ENCODE measurements at places on chromosomes 11 and 22.

- no peak for DNase-seq
- no peaks in the 10 kb centered on the region for H3K27me3 ChIP-seq
- H3K36me3 ChIP-seq: peaks cover 9% of the 10 kb centered on the region
- no peak overlapping the region for H3K27ac ChIP-seq
- no peak overlapping the region for H3K4me3 ChIP-seq
Observed at GRCh38 chr11:75474878-75475766, 42.1 kb upstream of the KLHL35 start.

GRCh38 chr22:40955571-40955970 lies 4.4 kb downstream of the RBX1 start:
- H3K4me1 ChIP-seq: peaks cover 27% of the 10 kb centered on the region
- no peak overlapping the region for H3K4me3 ChIP-seq
- no peaks in the 10 kb centered on the region for H3K27me3 ChIP-seq
- no peak overlapping the region for H3K27ac ChIP-seq
- DNase-seq: no peak

DNA sequence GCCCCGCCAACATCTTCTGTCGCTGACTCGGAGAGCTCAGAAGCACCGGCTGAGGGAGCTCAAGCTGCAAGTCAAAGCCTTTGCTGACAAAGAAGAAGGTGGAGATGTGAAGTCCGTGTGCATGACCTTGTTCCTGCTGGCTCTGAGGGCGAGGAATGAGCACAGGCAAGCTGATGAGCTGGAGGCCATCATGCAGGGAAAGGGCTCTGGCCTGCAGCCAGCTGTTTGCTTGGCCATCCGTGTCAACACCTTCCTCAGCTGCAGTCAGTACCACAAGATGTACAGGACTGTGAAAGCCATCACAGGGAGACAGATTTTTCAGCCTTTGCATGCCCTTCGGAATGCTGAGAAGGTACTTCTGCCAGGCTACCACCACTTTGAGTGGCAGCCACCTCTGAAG lies 6.7 kb downstream of the RAG1 start:
- no peak overlapping the region for H3K27ac ChIP-seq
- peaks cover 42% of the 10 kb centered on the region for H3K27me3 ChIP-seq
- no peaks in the 10 kb centered on the region for H3K36me3 ChIP-seq
- no peaks in the 10 kb centered on the region for H3K4me1 ChIP-seq
- no peak for DNase-seq

GRCh38 chr11:24819006-24819405 lies 322.2 kb downstream of the LUZP2 start:
- H3K4me1 ChIP-seq: no peaks in the 10 kb centered on the region
- no peaks in the 10 kb centered on the region for H3K36me3 ChIP-seq
- H3K27me3 ChIP-seq: no peaks in the 10 kb centered on the region
- H3K27ac ChIP-seq: no peak overlapping the region
- no peak overlapping the region for H3K4me3 ChIP-seq
- no peak for DNase-seq

- H3K27ac ChIP-seq: no peak overlapping the region
- peaks cover 2% of the 10 kb centered on the region for H3K36me3 ChIP-seq
- no peak for DNase-seq
- peaks cover 2% of the 10 kb centered on the region for H3K27me3 ChIP-seq
- no peak overlapping the region for H3K4me3 ChIP-seq
- H3K4me1 ChIP-seq: peaks cover 8% of the 10 kb centered on the region
Observed at GRCh38 chr11:67795746-67796145, 121.3 kb upstream of the ALDH3B2 start.

- H3K27ac ChIP-seq: no peak overlapping the region
- H3K4me3 ChIP-seq: no peak overlapping the region
- no peaks in the 10 kb centered on the region for H3K36me3 ChIP-seq
- peaks cover 66% of the 10 kb centered on the region for H3K4me1 ChIP-seq
Observed at GRCh38 chr11:75516140-75516539, 9.6 kb downstream of the GDPD5 start.

GRCh38 chr11:105219269-105219668 lies 79.7 kb upstream of the CARD18 start:
- no peak for DNase-seq
- no peak overlapping the region for H3K4me3 ChIP-seq
- H3K27me3 ChIP-seq: no peaks in the 10 kb centered on the region
- no peaks in the 10 kb centered on the region for H3K36me3 ChIP-seq
- no peaks in the 10 kb centered on the region for H3K4me1 ChIP-seq
- H3K27ac ChIP-seq: no peak overlapping the region

DNA sequence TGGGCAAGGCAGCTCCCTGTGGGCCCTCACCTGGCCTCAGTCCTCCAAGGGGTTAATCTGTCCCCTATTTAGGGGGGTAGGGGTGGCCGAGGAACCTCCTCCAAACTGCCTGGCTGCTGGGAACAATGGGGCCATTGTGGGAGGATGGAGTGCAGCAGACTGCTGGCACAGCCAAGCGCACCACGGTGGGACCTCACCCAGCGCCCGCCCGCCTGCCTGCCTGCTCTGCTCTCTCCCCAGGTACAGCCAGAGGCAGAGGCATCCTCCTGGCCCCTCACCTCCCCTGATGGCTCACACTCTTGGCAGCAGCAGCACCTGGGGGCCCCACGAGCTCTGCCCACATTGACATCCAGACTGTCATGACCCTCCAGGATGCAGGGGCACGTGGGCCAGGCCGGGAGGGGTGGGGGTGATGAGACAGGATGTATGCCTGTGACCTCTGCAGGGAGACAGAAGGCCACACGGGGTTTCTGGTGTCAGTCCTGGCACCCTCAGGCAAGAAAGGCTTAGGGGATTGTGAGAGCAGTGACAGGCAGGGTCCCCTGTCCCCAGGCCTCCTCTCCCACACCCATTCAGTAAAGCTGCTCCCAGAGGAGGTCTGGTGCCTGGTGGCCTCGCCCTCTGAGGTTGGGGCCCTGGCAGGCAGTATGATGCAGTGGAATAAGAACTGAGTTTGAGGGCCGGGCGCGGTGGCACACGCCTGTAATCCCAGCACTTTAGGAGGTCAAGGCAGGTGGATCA lies 11.4 kb downstream of the BCL9L start:
- peak overlapping the region; percentile 90 for H3K27ac ChIP-seq
- H3K27me3 ChIP-seq: no peaks in the 10 kb centered on the region
- peak overlapping the region; percentile 52 for H3K4me3 ChIP-seq
- H3K4me1 ChIP-seq: peaks cover 86% of the 10 kb centered on the region
- peaks cover 6% of the 10 kb centered on the region for H3K36me3 ChIP-seq
- DNase-seq: peak; percentile 45

DNA sequence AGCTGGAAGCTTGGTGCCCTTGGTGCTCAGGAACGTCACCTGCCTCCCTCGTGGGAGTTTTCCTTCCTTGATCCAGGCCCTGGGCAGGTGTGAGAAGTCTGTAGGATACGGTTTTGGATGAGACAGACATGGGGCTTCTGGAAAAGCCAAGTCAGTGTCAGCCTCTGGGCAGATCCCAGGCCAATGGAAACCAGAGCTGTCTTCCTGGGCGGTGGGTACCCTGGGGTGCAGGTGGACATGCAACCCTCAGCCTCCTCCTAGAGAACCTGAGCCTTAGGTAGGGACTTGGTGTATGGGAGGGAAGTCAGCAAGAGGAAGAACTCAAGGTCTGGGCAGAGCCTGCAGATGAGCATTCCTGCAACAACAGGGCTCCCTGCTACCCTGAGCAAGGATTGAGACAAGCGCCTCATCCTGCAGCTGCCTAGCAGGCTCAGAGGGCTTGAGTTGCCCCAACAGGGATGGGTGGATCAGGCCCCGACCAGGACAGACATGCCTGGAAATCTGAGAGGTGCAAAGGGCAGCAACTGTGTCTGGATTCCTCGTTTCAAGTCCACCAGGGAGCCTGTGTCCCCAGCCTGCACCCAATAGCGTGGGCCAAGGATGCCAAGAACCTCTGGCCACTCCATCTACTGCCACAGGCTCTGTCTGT lies 37.6 kb upstream of the SYT13 start:
- no peaks in the 10 kb centered on the region for H3K4me1 ChIP-seq
- no peaks in the 10 kb centered on the region for H3K36me3 ChIP-seq
- no peak overlapping the region for H3K27ac ChIP-seq
- H3K27me3 ChIP-seq: peaks cover 45% of the 10 kb centered on the region
- H3K4me3 ChIP-seq: no peak overlapping the region

- no peaks in the 10 kb centered on the region for H3K27me3 ChIP-seq
- H3K36me3 ChIP-seq: no peaks in the 10 kb centered on the region
- no peak overlapping the region for H3K27ac ChIP-seq
Observed at GRCh38 chr11:29518389-29519174, 498.2 kb downstream of the KCNA4 start.

DNA sequence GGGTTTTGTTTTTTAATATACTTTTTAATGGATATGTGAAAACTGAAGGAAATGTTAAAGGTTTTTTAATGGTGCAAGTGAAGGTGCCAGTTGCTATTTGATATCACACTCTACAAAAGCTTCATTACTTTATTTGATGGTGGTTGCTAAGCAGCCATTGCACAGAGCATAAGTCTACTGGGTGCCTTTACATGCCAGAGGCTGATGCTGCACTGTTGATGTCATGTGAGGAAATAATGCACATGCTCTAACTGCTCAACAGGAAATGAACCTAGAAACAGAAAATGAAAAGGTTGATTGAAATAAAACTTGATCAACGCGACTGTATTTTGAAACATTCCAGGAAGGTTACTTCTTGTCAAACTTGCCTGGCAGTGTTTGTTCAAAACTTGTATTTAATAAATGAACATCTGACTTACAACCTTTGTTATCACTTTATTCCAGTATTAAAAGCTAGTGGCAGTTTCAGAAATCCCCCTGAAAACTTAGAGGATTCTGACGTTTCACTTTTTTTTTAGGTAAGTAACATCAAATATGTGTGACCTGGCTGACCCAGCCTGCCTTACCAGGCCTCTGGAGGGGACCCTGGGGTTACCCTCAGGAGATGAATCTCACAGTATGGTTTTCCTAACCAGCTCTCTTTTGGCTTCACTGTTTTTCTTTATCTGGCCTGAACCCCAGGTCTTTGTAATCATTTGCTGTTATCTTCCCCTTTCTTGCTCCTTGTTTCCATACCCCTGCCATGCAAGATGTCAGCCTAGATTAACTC lies 2.4 kb upstream of the ATP5MG start:
- H3K36me3 ChIP-seq: peaks cover 33% of the 10 kb centered on the region
- peaks cover 43% of the 10 kb centered on the region for H3K4me1 ChIP-seq
- H3K4me3 ChIP-seq: peak overlapping the region; percentile 97

DNA sequence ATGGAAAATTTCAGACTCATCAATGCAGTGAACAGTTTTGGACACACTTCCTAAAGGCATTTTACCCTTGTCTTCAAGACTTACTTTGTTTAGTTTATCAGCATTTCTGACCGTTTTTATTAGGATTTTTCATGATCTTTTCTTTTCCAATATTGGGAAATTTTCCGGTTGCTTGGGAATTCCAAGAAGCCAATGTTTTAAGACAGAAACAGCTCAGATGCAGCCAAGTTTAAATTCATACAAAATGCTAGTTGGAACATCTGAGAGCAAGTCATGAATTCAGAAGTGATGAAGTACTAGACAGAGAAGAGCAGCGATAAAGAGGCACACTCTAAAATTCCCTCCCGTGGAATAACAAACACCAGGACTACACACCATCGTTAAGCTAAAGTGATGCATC lies 68.6 kb downstream of the RAB38 start:
- H3K36me3 ChIP-seq: no peaks in the 10 kb centered on the region
- H3K27me3 ChIP-seq: no peaks in the 10 kb centered on the region
- DNase-seq: no peak
- no peaks in the 10 kb centered on the region for H3K4me1 ChIP-seq
- no peak overlapping the region for H3K27ac ChIP-seq

GRCh38 chr22:38873469-38874411 lies 1.7 kb upstream of the CBX6 start:
- peaks cover 9% of the 10 kb centered on the region for H3K36me3 ChIP-seq
- H3K27me3 ChIP-seq: peaks cover 4% of the 10 kb centered on the region
- H3K4me1 ChIP-seq: peaks cover 45% of the 10 kb centered on the region
- peak overlapping the region; percentile 92 for H3K4me3 ChIP-seq
- no peak for DNase-seq

- H3K36me3 ChIP-seq: no peaks in the 10 kb centered on the region
- no peak overlapping the region for H3K27ac ChIP-seq
- H3K27me3 ChIP-seq: peaks cover 9% of the 10 kb centered on the region
- H3K4me3 ChIP-seq: no peak overlapping the region
Observed at GRCh38 chr11:1218256-1218787, 4.5 kb upstream of the MUC5B start.

Measured in activated B cell treated with CpG ODN at 0.5 μM for 24 hours (primary cell).